Stimulated activated CD4-positive, alpha-beta T cell treated with anti-CD3 and anti-CD28 coated beads, TNF-alpha, amount 100 ng/mL, for 1 hour (primary cell): ENCODE measurements at places on chromosomes 7 and 10.

- no peak for DNase-seq
Measured at GRCh38 chr7:123674399-123675180, 18.9 kb downstream of the LMOD2 start.

DNA sequence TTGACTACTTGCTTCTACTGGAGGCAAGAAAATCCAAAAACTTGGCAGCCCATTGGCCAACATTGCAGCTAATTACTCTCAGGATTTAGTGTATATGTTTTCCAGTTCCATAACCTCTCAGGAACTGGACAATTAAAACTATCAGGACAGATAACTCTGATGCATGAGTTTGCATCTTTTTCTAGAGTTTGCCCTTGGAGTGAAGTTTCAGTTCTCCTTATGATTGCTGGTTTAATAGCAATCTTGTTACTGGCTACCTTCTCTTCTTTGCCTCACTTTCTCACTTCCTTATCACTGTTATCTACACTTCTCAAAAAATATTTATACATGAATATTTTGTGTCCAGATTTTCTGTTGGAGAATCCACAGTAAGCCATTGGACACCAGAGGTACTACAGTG lies 735.9 kb downstream of the PCDH15 start:
- DNase-seq = no peak

GRCh38 chr7:142500366-142500765 lies 242.5 kb upstream of the PRSS58 start:
- DNase-seq = no peak

- no peak for DNase-seq
Measured at GRCh38 chr7:84092207-84092606, 102.4 kb downstream of the SEMA3A start.

- DNase-seq = no peak
Measured at GRCh38 chr7:113015034-113015645, 71.5 kb downstream of the GPR85 start.
